CD8-positive, alpha-beta memory T cell (primary cell): ENCODE measurements at places on chromosomes 11 and 22. TPM values are rescaled to one million over a fixed set of nuclear protein-coding genes. Genes with fewer than 3 reads are reported as not detected.

The TEX54 gene
- total RNA-seq: not detected

DNA sequence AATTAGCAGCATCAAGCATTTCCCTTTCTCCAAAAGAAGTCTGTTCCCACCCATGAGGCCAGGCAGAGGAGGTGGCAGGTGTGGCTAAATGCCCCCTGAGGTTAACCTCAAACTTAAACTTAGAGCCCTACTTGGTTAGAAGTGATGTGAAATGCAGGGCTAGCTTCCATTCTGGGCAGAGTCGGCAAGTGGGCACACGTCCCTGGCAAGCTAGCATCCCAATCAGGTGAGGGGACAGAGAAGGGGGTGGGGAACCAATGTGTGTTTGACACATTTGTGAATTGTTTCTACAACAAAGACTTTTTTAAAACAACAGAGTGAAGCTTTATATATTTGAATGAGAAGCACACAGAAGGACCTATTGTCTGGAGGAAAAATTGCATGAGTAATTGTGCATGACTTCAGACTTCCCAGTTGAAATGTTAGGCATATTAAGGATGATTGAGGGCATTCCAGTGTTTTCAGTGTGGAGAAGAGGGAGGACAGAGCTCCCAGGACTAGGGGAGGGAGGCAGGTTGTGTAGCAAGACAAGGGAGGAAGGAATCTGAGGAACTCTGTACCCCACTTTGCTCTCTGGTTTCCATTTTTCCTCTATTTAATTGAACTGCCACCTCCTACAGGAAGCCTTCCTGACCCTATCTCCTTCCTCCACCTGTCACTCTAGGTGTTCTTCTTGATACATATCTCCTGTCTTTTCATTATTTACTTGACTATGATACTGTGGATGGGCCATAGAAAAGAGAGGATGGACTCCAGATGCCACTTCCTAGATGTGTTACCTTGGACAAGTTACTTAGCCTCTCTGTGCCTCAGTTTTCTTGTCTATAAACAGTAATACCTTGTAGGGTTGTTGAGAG lies 83.3 kb upstream of the PICALM start:
- H3K4me1 ChIP-seq: peaks cover 17% of the 10 kb centered on the region
- no peaks in the 10 kb centered on the region for H3K27me3 ChIP-seq
- H3K27ac ChIP-seq: peak overlapping the region; percentile 51
- no peak overlapping the region for H3K4me3 ChIP-seq
- DNase-seq: no peak

The MPST gene
- 16.6 TPM for total RNA-seq

The UBQLN3 gene
- not detected for total RNA-seq

DNA sequence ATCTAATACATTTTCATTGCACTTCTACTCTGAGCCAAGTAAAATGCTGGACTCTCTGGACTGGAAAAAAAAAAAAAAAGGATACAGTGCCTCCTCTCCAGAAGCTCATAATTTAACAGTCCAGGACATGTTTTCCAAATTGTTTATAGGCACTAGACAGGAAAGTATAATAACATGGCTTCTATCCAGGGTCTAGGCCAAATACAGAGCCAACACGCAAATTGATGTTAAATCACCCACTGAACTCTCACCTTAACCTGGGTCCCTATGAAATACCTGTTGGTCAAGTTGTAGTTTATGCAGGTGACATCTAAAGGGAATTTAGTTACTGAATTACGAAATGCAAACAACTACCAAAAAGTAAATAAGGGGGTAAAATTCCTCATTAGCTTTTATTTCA lies 428.7 kb upstream of the LUZP2 start:
- DNase-seq: no peak
- H3K27me3 ChIP-seq: no peaks in the 10 kb centered on the region
- no peak overlapping the region for H3K4me3 ChIP-seq
- no peaks in the 10 kb centered on the region for H3K36me3 ChIP-seq

The CNGA4 gene
- not detected for total RNA-seq

The NNMT gene
- not detected for total RNA-seq

The EMSY gene
- total RNA-seq: 28.2 TPM

DNA sequence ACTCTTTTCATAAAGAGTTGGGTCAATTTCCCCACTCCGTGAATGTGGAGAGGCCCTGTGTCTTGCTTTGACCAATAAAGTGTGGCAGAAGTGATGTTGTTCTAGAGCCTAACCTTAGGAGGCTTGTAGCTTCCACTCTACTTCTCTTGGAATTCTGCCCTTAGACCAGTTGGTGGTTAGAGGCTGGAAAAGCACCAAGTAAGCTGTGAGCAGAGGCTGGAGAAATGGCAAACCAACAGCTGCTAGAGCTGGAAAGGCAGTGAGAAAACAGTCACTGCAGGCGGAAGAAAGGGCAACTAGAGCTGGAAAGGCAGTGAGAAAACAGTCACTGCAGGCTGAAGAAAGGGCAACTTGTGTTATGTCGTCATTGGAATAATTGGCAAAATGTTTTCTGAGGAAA lies 29.8 kb upstream of the MSANTD2 start:
- no peaks in the 10 kb centered on the region for H3K4me1 ChIP-seq
- no peak overlapping the region for H3K4me3 ChIP-seq
- no peaks in the 10 kb centered on the region for H3K27me3 ChIP-seq
- no peaks in the 10 kb centered on the region for H3K36me3 ChIP-seq
- no peak for DNase-seq

The KCNA4 gene
- total RNA-seq: not detected

DNA sequence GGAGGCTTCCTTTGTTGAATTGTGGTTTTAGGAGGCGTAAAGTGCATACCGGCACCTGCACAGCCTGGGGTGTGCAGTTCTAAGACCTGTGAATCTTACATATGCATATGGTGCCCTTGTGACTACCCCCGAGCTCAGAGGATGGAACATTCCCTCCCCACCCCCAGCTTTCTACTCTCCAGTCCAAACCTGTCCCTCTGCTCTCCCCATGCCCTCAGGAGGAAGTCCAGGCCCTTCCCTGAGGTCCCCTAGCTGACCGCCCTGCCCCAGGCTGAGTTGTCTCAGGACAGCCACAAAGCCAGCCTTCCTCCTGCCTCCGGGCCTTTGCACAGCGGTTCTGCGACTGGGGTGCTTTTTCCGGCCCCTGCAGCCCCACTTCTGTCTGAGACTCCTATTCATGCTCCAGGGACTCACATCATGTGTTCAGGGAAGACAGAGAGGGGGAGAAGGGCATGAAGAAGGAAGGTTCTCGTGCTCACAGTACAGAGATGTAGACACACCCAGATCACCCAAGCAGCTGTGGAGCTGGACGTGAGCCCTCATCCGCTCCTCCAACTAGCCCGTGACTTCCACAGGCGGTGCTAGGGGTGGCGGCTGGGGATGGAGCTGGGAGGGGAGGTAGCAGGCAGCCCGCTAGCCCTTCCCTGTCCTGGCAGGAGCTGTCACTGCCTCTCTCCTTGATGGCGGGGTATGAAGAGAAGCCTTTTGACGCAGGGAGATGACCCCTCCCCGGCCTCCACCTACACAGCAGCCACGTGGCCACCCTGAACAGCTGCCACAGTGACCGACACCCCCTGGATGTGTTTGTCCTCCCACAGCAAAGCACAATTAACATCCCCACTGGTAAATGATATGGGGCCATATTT lies 50.8 kb downstream of the FLRT1 start:
- no peak for DNase-seq
- no peak overlapping the region for H3K4me3 ChIP-seq
- H3K27me3 ChIP-seq: no peaks in the 10 kb centered on the region
- H3K27ac ChIP-seq: no peak overlapping the region
- no peaks in the 10 kb centered on the region for H3K4me1 ChIP-seq

DNA sequence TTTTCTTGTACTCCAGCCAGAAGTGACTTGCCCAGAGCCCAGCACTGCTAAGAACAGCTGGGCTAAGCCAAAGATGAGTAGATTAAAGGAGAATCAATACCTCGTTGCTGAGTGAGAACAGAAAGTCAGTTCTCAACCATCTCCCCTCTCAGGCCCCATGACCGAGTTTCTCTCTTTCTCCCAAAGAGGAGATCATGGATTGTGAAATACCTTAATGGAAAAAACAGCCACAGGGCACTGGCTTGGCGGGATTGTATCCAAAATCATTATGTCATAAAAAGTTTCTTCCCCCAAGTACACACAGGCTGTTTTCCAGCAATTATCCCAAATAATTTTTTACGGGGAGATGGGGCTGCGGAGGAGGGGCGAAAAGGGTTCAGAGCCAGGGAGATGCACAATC lies 111.8 kb upstream of the TMEM45B start:
- no peak for DNase-seq
- no peaks in the 10 kb centered on the region for H3K27me3 ChIP-seq
- H3K4me1 ChIP-seq: no peaks in the 10 kb centered on the region

- peak; percentile 16 for DNase-seq
- no peak overlapping the region for H3K27ac ChIP-seq
- H3K4me3 ChIP-seq: peak overlapping the region; percentile 49
- H3K27me3 ChIP-seq: no peaks in the 10 kb centered on the region
Observed at GRCh38 chr22:38981005-38981991, 849 bp upstream of the APOBEC3B start.

- H3K4me1 ChIP-seq: no peaks in the 10 kb centered on the region
- H3K27ac ChIP-seq: no peak overlapping the region
- no peak overlapping the region for H3K4me3 ChIP-seq
Observed at GRCh38 chr11:122319085-122319484, 203.1 kb upstream of the BLID start.

DNA sequence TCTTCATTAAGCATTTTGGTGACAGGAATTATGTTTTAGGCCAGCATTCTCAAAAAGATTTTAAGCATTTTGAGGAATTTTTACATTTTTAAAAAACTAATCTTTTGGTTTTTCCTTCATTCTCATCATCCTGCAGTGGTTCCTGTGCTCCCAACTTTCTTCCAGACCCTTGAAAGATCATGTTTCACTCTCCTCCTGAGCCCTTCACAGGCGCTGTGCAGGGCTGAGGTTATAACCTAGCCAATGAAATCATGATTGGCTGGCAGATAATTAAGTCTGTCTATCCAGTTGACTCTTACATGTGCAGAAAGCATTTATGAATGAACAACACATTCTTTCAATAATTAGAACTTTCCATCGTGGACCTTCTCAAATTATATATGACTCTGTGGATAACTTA lies 226.3 kb downstream of the DDX10 start:
- no peak for DNase-seq
- no peaks in the 10 kb centered on the region for H3K4me1 ChIP-seq
- no peak overlapping the region for H3K4me3 ChIP-seq

- no peak overlapping the region for H3K4me3 ChIP-seq
- no peaks in the 10 kb centered on the region for H3K36me3 ChIP-seq
- DNase-seq: no peak
- no peak overlapping the region for H3K27ac ChIP-seq
- H3K27me3 ChIP-seq: no peaks in the 10 kb centered on the region
Observed at GRCh38 chr11:119699227-119699626, 29.8 kb downstream of the NECTIN1 start.

DNA sequence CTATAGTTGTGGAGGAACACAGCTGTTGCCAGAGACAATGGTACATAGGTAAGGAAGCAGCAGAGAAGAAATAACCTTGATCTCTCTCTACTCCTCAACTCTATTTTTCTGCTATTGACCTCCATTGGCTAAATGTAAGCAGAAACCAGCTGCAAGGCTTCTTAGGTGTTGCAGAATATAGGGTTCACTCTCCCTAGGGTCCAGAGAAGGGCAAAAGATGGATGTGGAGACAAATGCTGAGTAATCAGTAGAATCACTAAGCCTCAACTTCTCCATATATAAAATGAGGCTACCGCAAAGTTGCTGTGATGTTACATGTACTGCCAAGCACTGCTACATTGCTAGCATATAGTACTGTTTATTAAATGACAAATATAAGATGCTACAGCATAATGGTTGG lies 120.6 kb downstream of the PDE3B start:
- H3K27ac ChIP-seq: no peak overlapping the region
- no peaks in the 10 kb centered on the region for H3K36me3 ChIP-seq
- peak overlapping the region; percentile 1 for H3K4me3 ChIP-seq
- H3K4me1 ChIP-seq: peaks cover 85% of the 10 kb centered on the region

The OR6X1 gene
- total RNA-seq: not detected

DNA sequence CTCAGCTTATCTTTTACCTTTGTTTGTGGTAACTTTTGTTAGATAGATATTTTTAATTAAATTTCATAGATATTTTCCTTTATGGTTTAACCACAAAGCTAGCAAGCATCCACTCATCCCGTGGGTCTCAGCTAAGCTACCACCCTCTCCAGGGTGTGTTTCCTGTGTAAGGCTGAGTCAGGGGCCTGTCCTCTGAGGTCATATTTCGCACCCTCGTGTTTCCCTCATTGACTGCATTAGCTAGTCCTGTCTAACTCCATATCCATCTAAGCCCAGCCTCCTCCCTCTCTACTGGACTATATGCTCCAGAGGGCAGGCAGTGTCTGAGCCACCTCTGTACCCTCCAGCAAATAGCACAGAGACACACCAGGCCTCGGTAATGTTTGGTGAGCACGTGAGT lies 16.7 kb downstream of the XRRA1 start:
- DNase-seq: no peak
- no peak overlapping the region for H3K4me3 ChIP-seq
- H3K27me3 ChIP-seq: no peaks in the 10 kb centered on the region
- H3K27ac ChIP-seq: no peak overlapping the region

The DEAF1 gene
- total RNA-seq: 52.1 TPM

The PLAAT2 gene
- not detected for total RNA-seq

DNA sequence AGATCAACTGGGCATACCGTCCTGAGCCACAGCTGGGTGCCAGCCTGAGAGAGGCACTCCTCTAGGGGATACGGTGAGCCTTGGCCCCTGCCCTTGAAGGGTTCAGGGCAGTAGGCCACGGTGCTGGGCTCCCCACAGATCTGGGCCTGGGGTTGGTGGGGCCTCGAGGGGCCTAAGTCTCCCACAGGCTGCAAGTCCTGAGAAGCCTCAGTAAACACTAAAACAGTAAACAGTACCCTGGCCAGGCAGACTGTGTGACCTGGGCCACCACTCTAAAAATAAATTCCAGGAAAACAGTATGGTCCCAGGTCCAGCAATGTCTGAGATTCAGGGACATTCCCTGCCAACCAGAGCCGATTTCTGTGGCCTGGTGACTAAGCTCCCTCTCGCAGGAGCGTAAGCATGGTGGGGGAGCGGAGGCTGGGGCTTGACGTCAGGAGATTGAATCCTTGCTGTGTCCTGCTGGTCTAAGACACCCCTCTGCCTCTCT lies 2.3 kb upstream of the RHOD start:
- no peak for DNase-seq
- H3K4me3 ChIP-seq: no peak overlapping the region
- H3K36me3 ChIP-seq: no peaks in the 10 kb centered on the region

The ELMOD1 gene
- not detected for total RNA-seq

The HOATZ gene
- total RNA-seq: not detected

DNA sequence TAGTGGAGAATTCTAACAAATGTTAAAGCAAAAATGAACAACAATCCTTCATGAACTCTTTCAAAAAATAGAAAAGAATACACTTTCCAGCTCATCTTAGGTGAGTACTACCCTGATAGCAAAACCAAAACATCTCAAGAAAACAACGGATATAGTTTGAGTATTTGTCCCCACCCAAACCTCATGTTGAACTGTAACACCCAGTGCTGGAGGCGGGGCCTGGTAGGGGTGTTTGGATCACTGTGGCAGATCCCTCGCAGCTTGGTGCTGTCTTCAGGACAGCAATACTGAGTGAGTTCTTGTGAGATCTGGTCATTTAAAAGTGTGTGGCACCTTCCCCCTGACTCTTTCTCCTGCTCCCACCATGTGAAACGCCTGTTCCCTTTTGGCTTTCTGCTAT lies 27.0 kb downstream of the NCAPD3 start:
- no peak overlapping the region for H3K4me3 ChIP-seq
- peaks cover 24% of the 10 kb centered on the region for H3K36me3 ChIP-seq
- no peak overlapping the region for H3K27ac ChIP-seq
- no peak for DNase-seq
- H3K27me3 ChIP-seq: no peaks in the 10 kb centered on the region
- no peaks in the 10 kb centered on the region for H3K4me1 ChIP-seq

The C11orf91 gene
- not detected for total RNA-seq

- no peaks in the 10 kb centered on the region for H3K4me1 ChIP-seq
- DNase-seq: no peak
- H3K27me3 ChIP-seq: no peaks in the 10 kb centered on the region
- no peak overlapping the region for H3K4me3 ChIP-seq
- H3K27ac ChIP-seq: no peak overlapping the region
Observed at GRCh38 chr22:32822179-32822877, 20.8 kb downstream of the TIMP3 start.
